ENCODE measurements at places on chromosomes 2 and 18.

GRCh38 chr18:986051-986450 is 81.4 kb downstream of the ADCYAP1 start:
- DNase-seq: no peak

DNA sequence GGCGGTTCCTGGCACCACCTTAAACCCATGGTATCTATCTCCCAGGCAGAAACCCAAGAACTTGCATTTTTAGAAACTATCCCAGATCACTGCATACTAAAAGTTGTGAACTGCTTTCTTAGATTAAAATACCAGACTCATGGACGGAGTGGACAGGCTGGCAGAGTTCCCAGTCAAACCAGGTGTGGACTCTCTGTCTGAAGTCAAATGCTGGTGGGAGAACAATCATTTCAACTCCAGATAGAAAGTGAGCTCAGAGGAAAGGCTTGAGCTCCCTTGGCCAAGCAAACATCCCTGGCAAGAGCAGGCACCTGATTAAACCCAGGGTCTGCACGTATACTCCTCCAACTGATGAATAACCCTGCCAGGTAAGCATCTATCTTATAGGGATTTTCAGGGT is 19.5 kb downstream of the NXPH2 start:
- DNase-seq: no peak

DNA sequence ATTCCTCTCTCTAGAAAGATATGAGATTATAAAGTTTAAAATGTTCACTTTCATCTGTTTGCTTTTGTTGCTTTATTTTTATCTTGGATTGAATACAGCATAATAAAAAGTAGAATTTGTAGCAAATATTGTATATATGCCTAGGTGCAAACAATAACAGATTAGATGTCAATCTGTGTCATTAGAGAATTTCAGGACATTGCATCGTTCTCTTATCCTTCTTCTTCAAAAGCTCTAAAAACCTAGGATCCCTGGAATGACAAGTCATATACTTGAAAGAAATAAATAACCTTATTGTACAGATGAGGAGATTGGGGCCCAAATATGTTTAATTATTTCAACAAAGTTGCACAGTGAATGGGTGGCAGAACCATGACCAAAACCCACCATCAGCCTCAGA is 102.8 kb upstream of the BZW1 start:
- no peak for DNase-seq

DNA sequence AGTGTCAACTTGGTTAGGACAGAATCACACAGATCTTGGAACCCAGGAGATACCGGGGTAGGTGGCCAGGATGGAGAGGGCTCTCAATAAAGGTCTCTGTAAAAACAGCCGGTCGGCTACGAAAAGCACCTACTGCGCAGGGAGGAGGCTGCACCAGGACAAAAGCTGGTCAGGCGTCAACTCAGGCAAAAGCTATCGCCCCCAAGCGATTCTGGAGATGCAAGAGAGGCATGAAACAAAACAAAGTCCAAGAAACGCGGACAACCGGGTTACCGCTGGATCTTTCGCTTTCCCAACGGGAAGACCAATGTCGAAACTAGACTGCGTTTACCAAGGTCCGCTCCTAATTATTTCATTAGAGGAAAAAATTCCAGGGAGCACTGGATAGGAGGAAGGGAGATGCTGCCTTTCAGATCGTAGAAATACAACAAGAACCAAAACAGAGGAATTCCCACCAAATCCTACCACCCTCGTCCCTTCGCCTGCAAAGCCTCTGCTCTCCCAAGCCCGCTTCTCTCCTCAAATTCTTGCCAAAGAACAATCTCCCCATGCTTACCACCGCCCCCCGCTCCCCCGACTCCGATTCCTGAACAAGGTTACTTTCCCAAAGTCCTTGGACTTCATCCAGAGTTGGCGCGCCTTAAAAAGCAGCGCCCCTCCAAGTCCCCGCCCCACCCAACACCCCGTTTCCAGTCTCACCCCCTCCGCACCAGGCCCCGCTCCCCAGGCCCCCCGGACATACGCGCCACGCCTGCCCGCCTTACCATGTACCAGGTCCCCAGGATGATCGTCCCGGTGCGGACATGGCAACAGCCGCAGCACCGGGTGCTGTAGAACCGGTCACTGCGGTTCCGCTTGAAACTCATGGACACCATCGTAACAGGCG is 539 bp downstream of the LAPTM4A start:
- no peak for DNase-seq

DNA sequence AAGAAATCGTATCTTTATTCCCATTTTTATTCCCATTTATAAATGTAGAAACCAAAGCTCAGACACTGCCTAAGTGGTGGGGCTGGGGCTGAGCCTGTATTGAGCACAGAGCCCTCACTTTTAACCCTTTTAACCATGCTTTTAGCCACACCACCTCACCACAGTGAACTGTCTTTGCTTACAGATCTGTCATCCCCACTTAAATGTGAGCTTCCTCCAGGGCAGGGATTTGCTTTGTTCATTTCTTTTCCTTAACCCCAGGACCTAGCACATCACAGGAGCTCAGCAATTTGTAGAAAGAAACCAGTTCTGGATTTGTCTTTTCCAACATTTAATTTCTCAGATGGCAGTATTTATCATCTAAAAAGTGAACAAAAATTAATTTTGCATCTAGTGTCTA is 2.2 kb downstream of the BOD1L2 start:
- DNase-seq: no peak

GRCh38 chr18:48493434-48494230 is 45.2 kb upstream of the CTIF start:
- no peak for DNase-seq

- DNase-seq: no peak
Measured at GRCh38 chr2:20818820-20819219, 4.1 kb downstream of the LDAH start.

- no peak for DNase-seq
Measured at GRCh38 chr2:100365434-100365833, 43.1 kb upstream of the LONRF2 start.

DNA sequence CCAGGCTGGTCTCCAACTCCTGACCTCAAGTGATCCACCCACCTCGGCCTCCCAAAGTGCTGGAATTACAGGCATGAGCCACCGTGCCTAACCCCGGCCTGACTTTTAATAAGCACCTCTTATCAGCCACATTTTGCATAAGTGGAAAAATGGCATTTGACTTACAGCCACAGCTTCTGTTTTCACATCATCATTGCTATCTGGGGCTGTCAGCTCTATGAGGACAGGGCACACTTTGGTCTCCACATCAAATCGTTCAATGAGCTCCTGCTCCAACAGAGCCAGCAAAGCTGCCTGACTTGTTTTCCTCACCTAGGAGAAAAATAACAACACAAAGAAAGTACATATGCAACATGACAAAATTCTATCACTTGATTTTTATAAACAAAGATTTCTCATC is 26.4 kb downstream of the PPP4R1 start:
- no peak for DNase-seq

DNA sequence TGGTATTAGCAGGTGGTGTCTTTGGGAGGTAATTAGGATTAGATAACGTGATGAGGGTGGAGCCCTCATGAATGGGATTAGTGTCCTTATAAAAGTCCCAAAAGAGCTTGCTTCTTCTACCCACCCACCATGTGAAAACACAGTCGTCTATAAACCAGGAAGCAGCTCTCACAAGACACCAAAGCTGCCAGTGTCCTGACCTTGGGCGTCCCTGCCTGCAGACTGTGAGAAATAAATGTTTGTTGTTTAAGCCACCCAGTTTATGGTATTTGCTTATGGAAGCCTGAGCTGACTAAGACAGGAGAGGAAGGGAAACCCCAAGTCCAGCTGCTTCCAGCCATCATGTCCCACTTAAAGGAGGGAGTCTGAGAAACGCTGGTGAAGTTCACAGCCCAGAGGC is 13.6 kb downstream of the ADI1 start:
- DNase-seq: no peak

DNA sequence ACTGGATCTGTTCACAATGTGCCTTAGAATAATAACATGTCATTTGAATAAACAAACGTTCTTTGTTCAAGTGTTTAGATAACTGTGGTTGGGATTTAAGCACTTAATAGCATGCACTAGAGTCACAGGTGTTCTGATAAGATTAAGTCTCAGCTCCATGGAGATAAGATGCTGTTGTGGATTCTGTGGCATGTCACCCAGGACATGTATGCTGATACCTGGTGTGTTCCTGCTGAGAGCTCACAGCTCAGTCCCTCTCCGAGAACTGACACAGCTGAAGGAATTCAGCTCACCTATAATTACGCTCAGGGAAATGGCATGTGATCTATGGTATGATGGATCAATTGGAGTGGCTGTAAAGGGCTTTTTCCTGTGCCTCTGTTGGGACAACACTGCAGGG is 75.4 kb upstream of the ST6GAL2 start:
- no peak for DNase-seq

DNA sequence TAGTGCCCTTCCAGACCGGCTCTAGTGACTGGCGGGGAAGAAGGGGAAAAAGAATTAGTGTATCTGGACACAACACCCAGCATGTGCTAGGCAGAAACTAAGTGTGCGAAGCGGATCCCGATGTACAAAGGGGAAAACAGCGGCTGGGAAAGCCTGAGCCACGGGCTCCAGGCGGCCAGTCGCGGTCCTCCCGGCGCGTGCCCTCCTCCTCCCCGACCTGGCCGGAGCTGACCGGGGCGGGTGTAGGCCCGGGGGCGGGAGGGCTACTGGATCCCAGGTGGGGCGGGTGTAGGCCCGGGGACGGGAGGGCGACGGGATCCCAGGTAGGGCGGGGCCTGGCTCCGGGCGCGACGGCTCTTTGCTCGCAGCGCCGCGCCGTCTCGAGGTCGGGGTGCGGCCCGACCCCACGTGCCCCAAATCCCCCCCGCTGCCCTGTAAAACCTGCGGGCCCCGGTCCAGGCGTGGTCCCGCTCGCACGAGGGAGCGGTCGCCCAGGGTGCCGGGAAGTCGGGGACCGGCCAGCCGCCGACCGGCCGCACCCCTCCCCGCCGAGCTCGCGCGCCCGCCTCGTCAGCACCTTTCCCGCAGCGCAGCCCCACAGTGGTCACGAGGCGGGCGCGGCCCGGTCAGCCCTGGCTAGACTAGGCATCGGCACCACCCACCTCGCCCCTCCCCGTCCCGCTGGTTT is 48.8 kb downstream of the C2orf42 start:
- no peak for DNase-seq

GRCh38 chr2:37529830-37530415 is 141.5 kb downstream of the CDC42EP3 start:
- no peak for DNase-seq

GRCh38 chr2:225100269-225100668 is 58.0 kb upstream of the DOCK10 start:
- no peak for DNase-seq

DNA sequence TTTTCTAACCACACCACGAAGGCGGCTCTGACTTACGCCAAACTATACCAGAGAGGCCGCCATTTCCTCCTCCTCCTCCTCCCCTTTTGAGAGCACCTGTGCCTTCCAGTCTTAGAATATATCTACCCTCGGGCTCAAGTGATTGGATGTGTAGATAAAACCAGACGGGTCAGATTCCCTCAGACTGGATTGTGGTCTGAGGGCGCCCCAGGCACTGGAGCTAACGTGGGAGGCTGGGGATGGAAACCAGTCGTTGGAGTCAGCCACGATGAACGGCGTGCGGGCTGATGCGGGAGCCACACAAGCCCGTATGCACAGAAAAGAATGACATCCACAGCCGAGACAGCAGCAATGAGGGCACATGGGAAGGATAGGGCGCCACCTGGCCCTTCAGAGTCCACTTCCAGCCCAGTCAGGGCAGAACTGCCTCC is 12.3 kb upstream of the ODC1 start:
- no peak for DNase-seq

GRCh38 chr2:226190479-226191252 is 609.0 kb downstream of the IRS1 start:
- no peak for DNase-seq

- no peak for DNase-seq
Measured at GRCh38 chr18:23730857-23731256, 41.6 kb downstream of the LAMA3 start.

GRCh38 chr18:46772357-46772756 is 15.5 kb upstream of the ST8SIA5 start:
- peak; percentile 14 for DNase-seq

- no peak for DNase-seq
Measured at GRCh38 chr2:102788216-102788884, 26.5 kb downstream of the TMEM182 start.

DNA sequence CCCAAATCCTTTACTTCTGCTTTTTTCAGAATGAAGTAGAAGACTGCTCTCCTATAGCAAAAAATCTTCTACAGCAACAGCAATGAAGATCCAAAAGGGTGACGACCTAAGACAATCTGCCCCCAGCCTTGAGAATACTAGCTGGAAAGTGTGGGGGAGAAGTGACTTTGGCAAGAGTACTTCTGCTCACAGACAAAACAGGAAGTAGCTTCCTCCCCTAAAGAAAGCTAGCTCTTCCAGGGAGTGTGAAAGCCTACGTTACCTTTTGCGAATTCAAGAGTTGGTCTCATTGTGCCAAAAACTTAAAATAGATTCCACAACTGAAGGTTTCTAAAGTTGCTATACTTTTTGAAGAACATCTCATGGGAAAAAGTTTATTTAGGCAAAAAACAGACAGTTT is 1069.2 kb upstream of the CHAC2 start:
- no peak for DNase-seq

DNA sequence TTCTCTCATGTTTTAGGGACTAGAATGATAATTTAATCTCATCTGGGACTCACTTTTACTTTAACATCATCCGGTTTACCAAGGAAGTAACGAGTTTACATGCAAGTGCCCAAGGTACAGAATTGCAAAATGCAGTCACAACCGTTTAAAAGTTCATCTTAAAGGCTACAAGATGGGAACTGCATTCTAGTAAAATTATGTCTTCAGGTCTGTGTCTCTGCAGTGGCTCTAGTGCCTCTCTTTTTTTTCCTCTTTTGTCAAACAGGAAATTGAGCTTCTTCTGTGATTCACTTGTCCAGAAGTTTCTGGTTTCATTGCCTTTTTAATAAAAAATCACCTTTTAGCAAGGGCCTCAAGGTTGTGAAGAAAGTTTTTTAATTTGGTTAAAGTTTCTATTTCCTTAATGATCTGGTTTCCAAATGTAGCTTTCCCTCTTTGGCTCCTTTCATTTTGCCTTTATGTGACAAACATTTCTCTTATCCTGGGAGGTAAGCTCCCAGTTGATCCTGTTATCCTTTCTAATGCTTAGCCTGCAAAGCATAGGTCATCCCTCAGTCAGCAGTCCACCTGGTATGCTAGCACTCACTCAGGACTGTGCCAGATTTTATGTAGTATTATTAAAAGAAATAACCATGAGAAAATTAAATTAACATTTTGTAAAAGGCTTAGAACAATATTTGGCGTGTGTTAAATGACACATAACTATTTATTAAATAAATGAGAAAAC is 2.4 kb downstream of the GLS start:
- DNase-seq: no peak

GRCh38 chr2:238974501-238975166 is 126.7 kb downstream of the TWIST2 start:
- no peak for DNase-seq

GRCh38 chr2:201790291-201790690 is 9.6 kb upstream of the ALS2 start:
- no peak for DNase-seq
